ENCODE measurements at places on chromosomes 1 and 21. TPM values are rescaled to one million over a fixed set of nuclear protein-coding genes. Genes with fewer than 3 reads are reported as not detected.
A peak's percentile ranks its signal among the peaks of the same experiment; 100 is the strongest.

EPS8L3 gene
- not detected for total RNA-seq

SEC16B gene
- total RNA-seq = 0.82 TPM

MRPL24 gene
- 70.0 TPM for total RNA-seq

CELA2A gene
- not detected for total RNA-seq

ITLN2 gene
- total RNA-seq = not detected

CYP4B1 gene
- total RNA-seq = not detected

RIPPLY3 gene
- total RNA-seq = not detected

AIRE gene
- not detected for total RNA-seq

GIPC2 gene
- not detected for total RNA-seq

DNALI1 gene
- total RNA-seq = 1.0 TPM

CDC73 gene
- 26.3 TPM for total RNA-seq

PLA2G5 gene
- not detected for total RNA-seq

DYNLT4 gene
- total RNA-seq = not detected

IFNLR1 gene
- not detected for total RNA-seq

NECTIN4 gene
- 0.21 TPM for total RNA-seq

CYP4Z1 gene
- not detected for total RNA-seq

- no peak for DNase-seq
These were observed 73.4 kb upstream of the SOD1 start for GRCh38 chr21:31586118-31586517.

DNA sequence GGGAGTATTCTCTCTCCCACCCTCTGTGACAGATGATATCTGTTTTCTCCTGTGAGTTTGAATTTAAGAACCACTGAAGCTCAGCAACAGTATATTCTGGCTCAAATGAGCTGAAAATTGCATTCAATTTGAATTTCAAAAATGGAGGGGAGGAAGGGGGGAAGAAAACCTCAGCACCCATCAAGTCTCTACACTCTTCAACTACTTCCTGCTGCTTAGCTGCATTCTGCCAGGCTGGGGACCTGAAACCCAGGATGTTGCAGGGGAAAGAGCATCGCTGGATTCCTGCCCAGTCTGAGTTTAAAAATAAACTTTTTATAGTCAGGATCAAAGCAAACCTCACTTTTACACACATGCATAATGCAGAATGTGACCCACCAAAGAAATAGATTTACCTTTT lies 214.3 kb upstream of the ESRRG start:
- no peak for DNase-seq

DNA sequence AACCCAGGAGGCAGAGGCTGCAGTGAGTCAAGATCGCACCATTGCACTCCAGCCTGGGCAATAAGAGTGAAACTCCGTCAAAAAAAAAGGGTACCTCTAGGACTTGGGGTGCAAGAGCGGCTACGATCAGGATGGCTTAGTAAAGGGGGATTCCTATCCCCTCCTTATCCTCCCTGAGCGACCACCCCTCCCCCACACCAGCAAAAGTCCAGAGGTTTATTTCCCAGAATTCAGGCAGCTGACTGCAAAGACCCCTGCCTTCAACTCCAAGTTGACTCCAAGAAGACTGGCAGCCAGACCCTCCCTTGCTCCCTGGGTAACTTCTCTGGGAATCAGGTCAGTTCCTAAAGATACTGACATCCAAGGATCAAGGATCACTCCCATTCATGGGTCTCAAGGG lies 12.4 kb upstream of the PRDM16 start:
- DNase-seq = no peak

DNA sequence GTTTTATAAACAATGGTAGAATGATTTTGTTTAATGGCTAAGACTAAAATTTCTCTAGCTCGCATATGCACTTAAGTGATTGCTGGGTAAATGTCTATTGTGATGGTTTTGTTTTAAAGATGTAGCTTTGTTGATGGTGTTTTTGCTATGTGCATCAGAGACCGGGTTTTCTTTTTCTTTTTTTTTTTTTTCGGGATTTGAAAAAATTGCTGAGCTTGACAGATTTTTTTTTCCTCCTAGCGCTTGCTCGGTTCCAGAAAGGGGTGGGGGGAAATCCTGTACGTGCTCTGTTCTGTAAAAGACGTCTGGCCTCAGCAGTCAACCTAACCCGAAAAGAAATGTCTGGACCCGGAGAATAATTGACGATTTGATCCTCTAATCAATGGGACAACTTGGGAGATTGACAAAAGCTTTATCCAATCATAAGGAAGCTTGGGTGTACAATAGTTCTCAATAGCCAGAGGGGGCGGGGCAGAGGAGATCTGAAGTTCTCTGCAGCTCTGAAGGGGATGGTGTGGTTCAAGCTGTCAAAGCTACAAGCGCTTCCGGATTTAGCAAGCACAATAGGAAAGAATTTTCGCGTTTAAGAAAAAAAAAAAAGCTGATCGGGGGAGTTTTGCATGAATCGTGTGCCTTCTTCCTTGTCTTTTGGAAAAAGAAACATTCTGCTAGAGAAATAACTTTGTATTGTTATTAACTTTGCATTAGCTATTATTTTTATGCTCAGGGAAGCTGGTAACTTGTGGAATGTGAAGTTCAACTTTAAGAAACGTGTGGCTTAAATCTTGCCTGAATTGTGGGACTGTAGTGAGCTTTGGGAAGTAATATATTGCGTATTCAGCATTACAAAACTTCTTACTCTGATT lies 4.5 kb upstream of the NFIA start:
- peak; percentile 94 for DNase-seq

DNA sequence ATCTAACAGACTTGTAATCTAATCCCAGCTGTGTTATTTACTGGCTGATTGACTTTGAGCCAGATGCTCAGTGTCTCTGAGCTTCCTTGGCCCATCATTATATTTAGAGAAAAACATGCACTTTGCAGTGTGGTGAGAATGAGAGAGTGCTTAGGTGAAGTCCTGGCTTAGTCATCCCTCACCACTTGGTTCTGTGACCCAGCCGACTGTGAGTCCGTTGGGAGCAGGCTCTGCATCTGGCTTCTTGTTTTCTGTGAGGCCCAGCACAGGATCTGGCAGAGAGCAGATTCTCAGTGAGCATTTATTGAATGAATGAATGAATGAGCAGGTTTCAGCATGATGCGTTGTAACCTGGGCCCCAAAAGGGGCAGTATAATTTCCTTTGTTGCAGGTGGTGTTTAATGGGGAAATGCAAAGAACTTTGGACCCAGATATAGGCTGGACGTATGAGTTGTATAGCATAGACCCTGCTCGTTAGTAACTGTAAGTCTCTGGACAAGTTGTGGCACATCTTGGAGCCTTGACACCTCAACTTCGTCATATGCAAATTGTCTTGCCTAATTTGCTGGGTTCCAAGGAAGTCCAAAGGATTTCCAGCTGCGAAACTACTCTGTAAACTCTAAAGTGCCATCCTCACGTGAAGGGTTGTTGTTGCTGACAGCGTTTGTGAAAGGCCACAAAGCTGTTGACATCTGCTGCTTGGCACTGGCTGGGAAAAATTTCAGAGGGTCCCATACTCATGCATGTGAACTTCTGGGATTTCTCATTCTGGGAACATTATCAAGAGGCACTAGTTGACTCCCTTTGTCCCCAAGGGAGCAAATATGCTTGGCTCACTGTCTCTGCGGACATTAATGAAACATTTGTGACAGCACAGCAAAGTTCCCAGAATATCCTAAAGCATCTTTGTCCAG lies 138.8 kb upstream of the USP24 start:
- no peak for DNase-seq

DNA sequence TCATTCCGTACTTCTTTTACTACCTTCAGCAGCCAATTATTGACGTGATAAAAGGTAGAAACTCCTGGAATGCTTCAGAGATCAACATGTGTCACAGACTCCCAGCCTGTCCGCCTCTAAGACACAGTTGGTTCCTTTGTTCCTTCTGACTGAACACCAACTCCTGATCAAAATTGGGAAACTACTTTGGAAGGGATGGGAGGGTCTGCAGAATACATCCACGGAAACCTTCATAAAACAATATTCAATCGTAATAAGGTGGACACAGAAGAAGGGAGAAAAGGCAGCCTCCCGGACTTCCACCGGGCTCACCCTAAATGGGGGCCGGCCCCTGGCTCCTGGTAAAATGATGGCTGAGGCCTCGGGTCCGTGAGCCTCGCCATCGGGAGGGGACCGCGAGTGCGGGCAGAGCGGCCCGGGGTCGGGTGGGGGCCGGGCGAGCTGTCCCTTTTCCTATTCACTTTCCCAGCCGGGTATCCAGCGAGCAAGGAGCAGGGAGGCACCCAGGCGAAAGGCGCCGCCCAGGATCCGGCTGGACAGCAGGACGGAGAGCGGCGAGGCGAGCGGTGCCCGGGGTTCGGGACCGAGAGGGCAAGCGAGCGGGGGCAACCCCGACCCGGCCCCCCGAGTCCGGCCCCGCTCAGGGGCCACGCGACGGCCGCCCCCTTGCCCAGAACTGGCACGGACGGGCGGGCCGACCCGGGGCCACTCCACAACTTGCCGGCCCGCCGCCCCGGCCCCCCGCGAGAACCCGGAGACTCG lies 805 bp downstream of the NRIP1 start:
- DNase-seq = peak; percentile 66

- no peak for DNase-seq
These were observed 185.3 kb upstream of the FMN2 start for GRCh38 chr1:239906394-239906793.

GRCh38 chr1:8193840-8194406 lies 124.0 kb upstream of the SLC45A1 start:
- no peak for DNase-seq

DNA sequence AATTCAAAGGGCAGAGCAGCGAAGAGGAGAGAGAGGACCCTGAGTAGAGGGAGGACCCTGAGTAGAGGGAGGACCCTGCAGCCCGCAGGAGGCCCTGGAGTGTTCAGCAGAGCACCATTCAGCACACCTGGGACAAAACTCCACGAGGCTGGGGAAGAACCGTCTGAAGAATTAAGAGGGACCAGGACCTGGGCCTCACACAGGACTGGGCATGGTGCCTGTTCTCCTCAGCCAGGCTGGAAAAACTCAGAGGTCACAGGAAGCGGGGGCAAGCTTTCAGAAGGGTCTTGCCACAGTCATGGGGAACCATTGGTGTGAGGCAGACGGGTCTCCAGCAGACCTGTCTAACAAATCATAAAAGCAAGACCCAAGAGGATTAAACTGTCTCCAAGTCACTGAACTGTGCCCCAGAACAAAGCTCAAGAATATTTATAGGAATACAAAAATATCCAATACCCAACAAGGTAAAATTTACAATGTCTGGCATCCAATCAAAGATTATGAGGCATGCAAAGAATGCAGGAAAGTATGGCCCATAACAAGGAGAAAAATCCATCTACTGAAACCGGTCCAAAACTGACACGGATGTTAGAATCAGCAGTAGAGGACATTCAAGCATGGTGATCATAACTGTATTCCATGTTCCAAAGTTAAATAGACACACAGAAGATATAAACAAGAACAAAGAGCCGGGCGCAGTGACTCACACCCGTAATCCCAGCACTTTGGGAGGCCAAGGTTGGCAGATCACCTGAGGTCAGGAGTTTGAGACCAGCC lies 30.6 kb downstream of the MORN1 start:
- DNase-seq = no peak

- no peak for DNase-seq
These were observed 74.2 kb downstream of the SPATA46 start for GRCh38 chr1:162302306-162303003.

- DNase-seq = no peak
These were observed 457.3 kb upstream of the VAMP3 start for GRCh38 chr1:7313826-7314225.

GRCh38 chr1:240765732-240766363 lies 153.9 kb upstream of the GREM2 start:
- DNase-seq = peak; percentile 92

DNA sequence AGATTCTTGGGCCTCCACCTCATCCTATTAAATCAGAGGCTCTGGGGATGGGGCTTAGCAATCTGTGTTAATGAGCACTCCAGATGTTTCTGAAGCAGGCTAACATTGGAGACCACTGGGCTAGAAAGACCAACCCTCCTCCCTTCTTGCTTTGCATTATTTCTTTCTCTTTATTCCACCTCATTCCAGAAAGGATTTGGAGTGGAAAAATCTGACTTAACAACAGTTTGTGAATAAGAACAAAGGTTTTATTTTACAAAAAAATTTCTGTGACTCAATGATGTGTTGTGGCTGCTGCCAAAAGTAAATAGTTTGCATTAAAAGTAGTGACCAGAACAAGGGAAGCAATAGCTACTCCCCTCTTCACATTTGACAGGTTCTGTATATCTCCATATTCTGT lies 79.4 kb downstream of the TGFB2 start:
- DNase-seq = no peak

- DNase-seq = no peak
These were observed 7.7 kb downstream of the OVAAL start for GRCh38 chr1:180566495-180566894.

GRCh38 chr1:151995774-151996173 lies 2.1 kb upstream of the S100A10 start:
- DNase-seq = no peak

- no peak for DNase-seq
These were observed 65.3 kb downstream of the SSBP3 start for GRCh38 chr1:54340878-54341277.

DNA sequence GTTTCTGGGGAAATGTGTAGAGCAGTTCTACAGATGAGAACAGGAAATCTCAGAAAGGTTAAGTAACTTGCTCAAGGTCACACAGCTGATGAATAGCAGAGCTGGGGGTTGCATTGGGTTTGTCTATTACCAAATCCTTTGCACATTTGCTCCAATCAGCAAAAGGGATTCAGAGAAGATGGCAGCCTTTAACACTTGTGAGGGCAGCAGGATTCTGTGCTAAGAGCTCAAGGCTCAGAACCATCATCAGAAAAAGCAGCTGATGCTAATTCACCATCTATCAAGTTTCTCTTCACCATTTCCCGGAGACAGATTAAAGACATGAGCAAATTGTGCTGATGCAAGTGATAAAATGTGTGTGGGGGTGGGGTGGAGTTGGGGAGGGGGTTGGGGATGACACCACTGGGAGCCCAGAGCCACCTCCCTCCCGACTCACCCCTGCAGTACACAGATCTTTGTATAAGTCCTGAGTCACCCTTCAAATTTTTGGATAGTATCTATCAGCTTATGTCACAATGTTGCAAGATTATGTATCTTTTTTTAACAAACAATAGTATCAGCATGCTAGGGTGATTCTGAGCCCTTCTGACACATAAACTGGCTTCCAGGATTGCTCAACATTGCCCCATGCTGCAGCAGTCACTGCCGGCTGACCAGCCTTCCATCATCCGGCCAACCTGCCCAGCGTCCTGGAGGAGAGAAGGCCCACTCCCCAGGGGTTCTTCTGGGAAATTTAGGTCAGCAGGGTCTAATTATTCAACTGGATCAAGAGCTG lies 2.8 kb upstream of the SPSB1 start:
- DNase-seq = no peak

DNA sequence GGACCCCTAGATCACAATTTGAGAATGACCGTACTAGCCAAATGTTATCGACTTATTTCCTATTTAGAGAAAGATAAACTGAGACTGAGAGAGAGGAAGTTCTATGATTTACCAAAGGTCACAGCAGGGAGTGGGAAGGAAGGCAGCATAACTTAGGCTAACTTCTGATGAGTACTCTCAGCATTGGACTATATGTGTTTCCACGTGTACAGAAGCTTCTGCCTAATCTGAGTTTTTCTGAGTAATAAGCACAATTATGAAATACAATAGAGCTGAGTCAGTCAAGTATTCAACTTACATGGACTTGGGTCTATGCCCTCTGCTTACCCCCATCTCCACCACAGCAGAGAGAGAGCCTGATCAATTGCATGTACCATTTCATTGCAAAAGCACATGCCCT lies 88.1 kb upstream of the HIVEP3 start:
- DNase-seq = no peak

- no peak for DNase-seq
These were observed 1.3 kb upstream of the FGGY start for GRCh38 chr1:59295618-59296017.
